ENCODE measurements at places on chromosomes 5 and 9. TPM values are rescaled to one million over a fixed set of nuclear protein-coding genes. Genes with fewer than 3 reads are reported as not detected.

DNA sequence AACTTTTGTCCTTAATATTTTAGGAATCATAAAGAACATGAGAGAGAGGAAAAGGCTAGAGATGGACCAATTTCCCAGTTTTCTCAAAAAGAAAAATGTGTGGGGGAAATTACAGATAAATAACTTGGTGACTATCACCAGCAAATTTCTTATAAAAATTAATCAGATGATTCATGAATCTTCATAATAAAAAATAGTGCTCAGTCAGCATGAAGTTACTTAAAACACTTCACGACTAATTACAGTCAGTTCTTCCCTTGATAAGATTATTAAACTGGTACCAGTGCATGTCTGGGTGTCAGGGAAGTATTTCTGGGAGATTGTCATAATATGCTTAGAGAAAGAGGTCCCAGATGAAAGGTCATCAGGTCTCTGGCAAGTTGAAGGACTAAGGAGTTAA is 133.0 kb downstream of the SNCAIP start:
- no peak for DNase-seq

DNA sequence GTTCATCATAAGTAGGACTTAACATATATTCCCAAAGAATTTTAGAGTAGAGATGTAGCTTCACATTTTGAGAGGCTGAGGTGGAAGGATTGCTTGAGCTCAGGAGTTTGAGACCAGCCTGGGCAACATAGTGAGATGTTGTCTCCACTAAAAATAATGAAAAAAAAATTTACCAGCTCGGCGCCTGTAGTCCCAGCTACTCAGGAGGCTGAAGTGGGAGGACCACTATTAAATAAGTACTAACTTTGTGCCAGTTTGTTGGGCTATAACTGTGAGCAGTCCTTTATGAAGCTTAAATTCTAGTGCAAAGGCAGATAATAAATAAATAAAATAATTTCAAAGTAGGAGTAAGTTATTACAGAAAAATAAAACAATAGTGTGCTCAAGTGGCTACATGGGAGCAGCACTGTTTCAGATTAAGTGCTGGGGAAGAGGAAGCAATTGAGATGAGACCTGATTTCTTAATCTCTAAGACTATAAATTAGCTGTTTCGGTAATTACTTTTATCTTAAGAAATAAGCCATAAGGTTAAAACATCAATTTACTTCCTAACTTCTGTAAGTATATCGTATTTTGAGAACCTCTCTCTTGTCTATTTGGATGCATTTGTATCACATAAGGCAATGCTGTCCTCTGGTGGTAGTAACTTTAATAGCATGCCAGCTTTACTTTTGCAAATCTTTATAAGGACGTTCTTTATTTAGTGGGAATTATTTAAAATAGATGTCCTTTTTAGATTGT is 98.9 kb downstream of the CSNK1G3 start:
- DNase-seq: peak; percentile 45

- DNase-seq: no peak
Measured at GRCh38 chr5:2783223-2783622, 31.7 kb upstream of the IRX2 start.

- DNase-seq: no peak
Measured at GRCh38 chr9:137123468-137123837, 8.9 kb upstream of the DPP7 start.

GRCh38 chr9:78986446-78986845 is 585.3 kb upstream of the TLE4 start:
- DNase-seq: no peak

DNA sequence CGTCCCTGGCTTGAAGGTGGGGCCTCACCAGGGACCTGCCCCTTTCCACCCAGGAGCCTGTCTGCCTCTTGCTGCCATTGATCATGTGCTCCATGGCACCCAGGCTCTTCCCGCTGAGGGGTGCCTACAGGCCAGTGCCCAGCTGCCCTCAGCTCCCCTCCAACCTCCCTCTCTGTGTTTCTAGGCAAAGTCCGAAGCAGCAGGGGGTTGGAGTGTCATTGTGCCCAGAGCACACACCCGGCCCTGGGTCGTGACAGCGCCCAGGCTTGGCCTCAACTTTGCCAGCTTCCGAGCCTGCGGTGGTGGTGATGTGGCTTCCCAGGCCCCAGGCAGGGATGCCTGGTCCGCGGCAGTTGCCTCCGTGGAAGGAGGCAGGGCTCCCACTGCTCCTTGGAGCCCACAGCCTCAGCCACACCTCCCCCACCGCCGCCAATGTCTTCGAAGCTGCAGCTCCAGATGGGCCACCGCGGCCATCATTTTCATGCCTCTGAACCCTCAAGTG is 52.4 kb downstream of the GTF3C4 start:
- no peak for DNase-seq

DNA sequence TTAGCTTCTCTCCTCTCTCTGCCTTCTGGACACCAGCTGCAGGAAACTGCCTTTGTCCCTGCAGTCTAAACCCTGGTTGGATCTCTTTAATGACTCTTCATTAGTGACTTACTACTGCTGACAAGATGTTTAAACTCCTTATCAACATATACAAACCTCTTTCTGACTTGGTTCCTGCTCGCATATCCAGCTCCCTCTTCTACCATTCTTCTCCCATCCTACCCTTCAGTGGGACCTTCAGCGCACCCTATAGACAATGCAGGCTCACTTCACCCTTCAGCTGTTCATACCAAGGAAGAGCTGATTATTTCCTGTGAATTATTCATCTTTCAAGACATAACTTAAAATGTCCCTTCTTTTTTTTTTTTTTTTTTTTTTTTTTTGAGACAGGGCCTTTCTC is 436.5 kb downstream of the KIAA0825 start:
- no peak for DNase-seq

GRCh38 chr9:14153310-14153720 is 160.6 kb downstream of the NFIB start:
- DNase-seq: no peak

DNA sequence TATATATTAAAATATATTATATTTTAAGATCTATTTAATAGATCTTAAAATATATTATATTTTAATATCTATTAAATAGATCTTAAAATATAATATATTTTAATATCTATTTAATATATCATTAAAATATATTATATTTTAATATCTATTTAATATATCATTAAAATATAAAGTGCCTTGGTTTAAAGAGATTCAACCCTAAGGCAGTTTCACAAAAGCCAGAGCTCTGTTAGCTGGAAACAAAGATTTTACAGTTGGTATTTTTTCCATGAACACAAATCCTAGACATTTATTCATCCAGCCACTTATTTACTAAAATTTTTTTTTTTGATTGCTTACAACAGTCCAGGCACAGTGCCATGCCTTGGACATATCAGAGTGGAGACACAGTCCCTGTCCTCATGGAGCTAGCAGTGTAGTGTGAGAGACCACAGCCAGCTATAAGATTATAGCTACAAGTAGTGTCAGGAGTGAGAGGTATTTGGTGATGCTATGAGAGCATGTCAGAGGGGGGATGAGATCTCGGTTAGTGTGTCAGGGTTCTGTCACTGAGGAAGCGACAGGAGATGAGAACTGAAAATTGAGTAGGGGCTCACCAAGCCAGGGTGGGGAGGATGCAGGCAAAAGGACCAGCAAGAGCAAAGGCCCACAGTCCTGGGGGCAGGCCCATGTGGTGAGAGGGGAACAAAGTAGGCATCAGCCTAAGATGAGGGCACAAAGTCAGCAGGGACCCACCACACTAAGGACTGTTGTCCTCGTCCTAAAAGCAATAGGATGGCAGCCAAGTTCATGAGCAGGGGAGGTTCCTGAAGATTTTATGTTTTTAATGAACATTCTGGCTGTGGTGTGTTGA is 74.5 kb downstream of the FBXO38 start:
- DNase-seq: no peak

- peak; percentile 47 for DNase-seq
Measured at GRCh38 chr9:112554516-112554915, 67.9 kb downstream of the KIAA1958 start.

GRCh38 chr9:82722051-82722450 is 340.9 kb downstream of the RASEF start:
- DNase-seq: no peak

DNA sequence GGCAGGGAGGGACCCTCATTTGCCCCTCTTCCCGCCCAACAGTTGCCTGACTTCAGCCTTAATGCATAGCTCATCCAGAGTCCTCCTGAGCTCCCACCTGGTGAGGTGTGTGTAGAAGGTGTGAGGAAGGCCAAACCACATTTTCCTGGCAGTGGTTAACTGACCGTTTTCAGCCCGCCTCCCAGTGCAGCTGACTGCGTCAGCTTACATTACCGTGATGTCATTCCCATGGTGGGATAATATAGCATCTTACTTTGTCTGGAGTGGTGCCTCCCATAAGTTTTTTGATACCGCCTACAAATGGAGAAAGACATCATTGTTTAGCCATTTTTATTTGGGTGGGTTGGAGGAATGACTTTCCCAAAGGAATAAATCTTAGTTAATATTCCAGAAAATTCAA is 151.9 kb downstream of the C9orf152 start:
- DNase-seq: no peak

DNA sequence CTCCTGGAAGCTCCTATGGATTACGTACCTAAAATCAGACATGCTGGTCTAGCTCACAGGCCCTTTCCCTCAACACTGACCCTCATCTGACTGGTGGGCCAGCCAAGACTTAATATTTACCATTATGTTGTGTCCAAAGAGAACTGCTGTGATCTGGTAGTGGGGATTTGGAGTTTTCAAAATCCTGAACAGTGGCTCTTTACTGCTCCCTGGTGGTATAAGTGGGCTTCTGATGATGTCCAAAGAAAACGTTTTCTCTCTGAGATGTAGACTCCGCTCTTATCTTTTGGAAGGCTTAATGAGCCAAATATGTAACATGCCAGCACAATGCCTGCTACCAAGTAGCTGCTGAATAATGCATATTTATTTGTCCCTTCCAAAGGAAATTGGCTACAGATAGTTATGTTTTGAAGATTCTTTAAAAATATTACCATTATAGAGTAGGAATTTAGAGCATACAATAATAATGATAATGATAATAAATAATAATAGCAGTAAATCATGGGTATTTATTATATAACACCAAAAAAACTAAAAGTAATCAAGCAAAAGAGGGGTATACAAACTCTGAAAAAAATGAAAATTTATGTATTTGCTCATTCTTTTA is 406.6 kb upstream of the TNC start:
- DNase-seq: peak; percentile 34

GRCh38 chr5:153629027-153629895 is 138.8 kb downstream of the GRIA1 start:
- peak; percentile 86 for DNase-seq

DNA sequence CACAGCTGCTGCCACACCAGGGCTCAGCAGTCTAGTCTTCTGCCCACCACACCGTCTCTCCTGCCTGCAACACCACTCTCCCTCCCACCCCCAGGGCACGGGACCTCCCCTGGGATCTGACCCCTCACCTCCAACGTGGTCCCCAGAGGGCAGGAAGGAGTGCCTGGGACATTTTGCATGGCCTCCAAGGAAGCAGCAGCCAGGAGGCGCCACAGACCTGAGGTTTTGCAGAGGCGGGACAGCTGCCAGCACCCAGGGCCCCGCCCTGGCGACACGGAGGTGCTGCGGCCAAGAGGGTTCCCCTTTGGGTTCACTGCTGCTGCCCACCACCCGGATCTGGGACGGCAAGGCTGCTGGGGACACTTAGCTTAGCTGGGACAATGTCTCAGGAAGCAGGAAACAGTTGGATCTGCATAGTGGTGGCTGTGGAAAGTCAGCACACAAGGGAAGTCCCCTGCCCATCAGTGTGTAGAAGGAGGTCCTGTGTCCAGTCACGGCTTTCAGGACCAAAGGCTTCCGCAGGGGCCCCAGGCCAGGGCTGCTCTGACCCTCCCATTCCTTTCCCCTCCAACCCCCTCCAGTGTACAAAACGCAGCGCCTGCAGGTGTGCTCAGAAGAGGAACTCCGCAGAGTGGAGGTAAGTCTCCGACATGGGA is 13.8 kb downstream of the PROP1 start:
- DNase-seq: no peak

- no peak for DNase-seq
Measured at GRCh38 chr5:21784487-21784886, 1068.7 kb downstream of the CDH12 start.

DNA sequence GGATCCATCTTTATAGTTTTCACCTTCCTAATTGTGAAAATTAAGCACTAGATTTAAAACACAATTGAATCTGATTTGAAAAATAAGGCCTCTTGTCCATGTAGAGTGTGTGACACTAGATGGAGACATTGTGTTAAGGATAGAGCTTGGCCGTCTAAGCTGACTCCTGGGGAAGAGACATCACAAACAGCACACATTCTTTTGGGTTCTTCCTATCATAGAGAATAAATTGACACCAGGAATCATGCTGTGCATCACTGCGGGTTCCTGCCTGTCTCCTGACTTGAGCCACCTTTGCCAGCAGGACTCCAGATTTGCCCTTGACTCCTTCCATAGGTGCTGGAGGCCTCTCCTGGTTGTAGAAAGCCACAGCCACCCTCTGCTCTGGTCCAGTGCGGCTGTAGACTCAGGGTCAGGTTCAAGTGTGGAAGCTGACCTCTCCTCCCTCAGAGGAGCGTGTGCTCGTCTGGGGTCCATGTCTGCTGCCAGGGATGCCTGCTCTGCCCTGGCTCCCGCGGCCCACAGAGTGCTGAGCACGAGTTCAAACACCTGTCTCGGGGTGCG is 11.2 kb downstream of the ROPN1L start:
- peak; percentile 58 for DNase-seq

- no peak for DNase-seq
Measured at GRCh38 chr5:6448622-6449464, at the start of gene UBE2QL1. Gene UBE2QL1 (plus strand): TSS chr5:6448859. CDS start chr5:6448894, 35 bp downstream.

GRCh38 chr9:137771580-137771979 is 106.0 kb upstream of the CACNA1B start:
- DNase-seq: no peak

DNA sequence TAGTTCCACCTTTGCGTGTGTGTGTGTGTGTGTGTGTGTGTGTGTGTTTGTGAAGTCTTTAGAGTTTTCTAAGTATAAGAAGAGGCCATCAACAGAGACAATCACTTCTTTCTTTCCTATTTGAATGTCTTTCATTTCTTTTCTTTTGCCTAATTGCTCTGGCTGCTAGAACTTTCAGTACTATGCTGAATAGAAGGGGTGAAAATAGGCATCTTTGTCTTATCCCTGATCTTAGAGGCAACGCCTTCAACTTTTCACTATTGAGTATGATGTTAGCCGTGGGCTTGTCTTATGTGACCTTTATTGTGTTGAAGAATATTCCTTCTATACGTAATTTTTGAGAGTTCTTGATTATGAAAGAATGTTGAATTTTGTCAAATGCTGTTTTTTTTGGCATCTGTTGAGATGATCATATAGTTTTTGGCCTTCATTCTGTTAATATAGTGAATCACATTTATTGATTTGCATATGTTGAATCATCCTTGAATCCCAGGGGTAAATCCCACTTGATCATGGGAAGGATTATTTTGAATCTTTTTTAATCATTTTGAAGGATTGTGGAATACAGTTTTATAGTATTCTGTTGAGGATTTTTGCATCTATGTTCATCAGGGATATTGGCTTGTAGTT is 134.8 kb upstream of the CD180 start:
- no peak for DNase-seq

- DNase-seq: no peak
Measured at GRCh38 chr9:77893706-77894105, 137.9 kb downstream of the GNAQ start.

GRCh38 chr5:54646356-54647101 is 129.0 kb downstream of the SNX18 start:
- DNase-seq: peak; percentile 29

- no peak for DNase-seq
Measured at GRCh38 chr5:163880302-163880701, 374.9 kb downstream of the MAT2B start.

GRCh38 chr9:98860871-98861293 is 53.4 kb downstream of the GALNT12 start:
- no peak for DNase-seq

The PDE6A gene
- total RNA-seq: not detected

The ANKRD34B gene
- 1.5 TPM for total RNA-seq

Measured in kidney epithelial cell (primary cell).